ENCODE measurements at places on chromosomes 2 and 18.

DNA sequence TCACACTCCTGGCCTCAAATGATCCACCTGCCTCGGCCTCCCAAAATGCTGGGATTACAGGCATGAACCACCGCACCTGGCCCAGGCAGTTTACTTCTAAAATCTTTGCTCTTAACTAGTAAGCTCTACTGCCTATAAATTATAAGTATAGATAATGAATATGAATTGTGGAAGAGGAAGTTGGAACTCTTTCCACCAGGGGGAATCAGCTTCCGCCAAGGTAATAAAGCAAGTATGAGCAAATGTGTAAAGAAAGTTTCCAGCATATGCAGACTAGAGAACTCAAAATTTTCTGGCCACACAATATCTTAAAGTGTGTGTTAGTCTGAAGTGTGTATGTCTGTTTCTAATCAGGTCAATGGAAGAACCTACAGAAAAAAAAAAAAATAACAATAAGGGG, 68.1 kb downstream of the RMDN2 start:
- no peak for DNase-seq

GRCh38 chr2:62074233-62074632, 121.7 kb upstream of the B3GNT2 start:
- DNase-seq: no peak

- DNase-seq: no peak
Measured at GRCh38 chr2:173969886-173970285, 4.7 kb upstream of the SP3 start.

- peak; percentile 76 for DNase-seq
Measured at GRCh38 chr2:220556658-220557057, 929.2 kb downstream of the SLC4A3 start.

- DNase-seq: no peak
Measured at GRCh38 chr2:239819974-239820555, 205.1 kb downstream of the NDUFA10 start.
